ENCODE measurements at places on chromosomes 6 and 20. TPM values are rescaled to one million over a fixed set of nuclear protein-coding genes. Genes with fewer than 3 reads are reported as not detected.

The EDEM2 gene
- total RNA-seq: 22.7 TPM

The GGTLC1 gene
- total RNA-seq: not detected

The CD93 gene
- under 0.01 TPM for total RNA-seq

The C6orf58 gene
- total RNA-seq: 0.39 TPM

The RNF217 gene
- 13.6 TPM for total RNA-seq

The UBD gene
- total RNA-seq: 10.1 TPM

The RNF182 gene
- total RNA-seq: 8.7 TPM

The BMP6 gene
- 0.80 TPM for total RNA-seq

The NOX3 gene
- total RNA-seq: not detected

The MATN4 gene
- total RNA-seq: not detected

The CD40 gene
- total RNA-seq: not detected

The ADGRF4 gene
- total RNA-seq: 2.7 TPM

The RFX6 gene
- not detected for total RNA-seq

The VIP gene
- not detected for total RNA-seq

The LY6G6C gene
- total RNA-seq: not detected

The OR2H2 gene
- total RNA-seq: not detected

The EEF1E1 gene
- total RNA-seq: 101 TPM

The SIRPD gene
- total RNA-seq: not detected

The PSMA7 gene
- total RNA-seq: 899 TPM

The CRISP2 gene
- 0.23 TPM for total RNA-seq

The LGSN gene
- total RNA-seq: not detected

The FITM2 gene
- total RNA-seq: 7.4 TPM

The GABBR1 gene
- 4.3 TPM for total RNA-seq

The BANF2 gene
- not detected for total RNA-seq

The SLC17A2 gene
- total RNA-seq: not detected

The HDDC2 gene
- 88.8 TPM for total RNA-seq

The TMEM151B gene
- total RNA-seq: 0.23 TPM

The HLA-DOB gene
- total RNA-seq: not detected

The MYLK2 gene
- total RNA-seq: 3.0 TPM

The SLC22A3 gene
- 1.8 TPM for total RNA-seq

The SAMD10 gene
- total RNA-seq: 1.2 TPM

The PCIF1 gene
- 2.7 TPM for total RNA-seq

The CPNE5 gene
- total RNA-seq: 0.63 TPM

The DOK5 gene
- total RNA-seq: 0.06 TPM

The SALL4 gene
- 0.86 TPM for total RNA-seq

The ARFGAP1 gene
- total RNA-seq: 79.6 TPM

Measured in Daoy (cell line).